Stimulated activated CD8-positive, alpha-beta memory T cell treated with anti-CD3 and anti-CD28 coated beads, Interleukin-2, amount 100 ng/mL, for 1 hour (primary cell): ENCODE measurements at places on chromosomes 11 and 22.

GRCh38 chr11:12986194-12986898 is 22.8 kb upstream of the RASSF10 start:
- no peak for DNase-seq

GRCh38 chr11:64868904-64869570 is 9.4 kb downstream of the EHD1 start:
- no peak for DNase-seq

GRCh38 chr11:73667891-73668290 is 21.5 kb downstream of the PLEKHB1 start:
- no peak for DNase-seq

DNA sequence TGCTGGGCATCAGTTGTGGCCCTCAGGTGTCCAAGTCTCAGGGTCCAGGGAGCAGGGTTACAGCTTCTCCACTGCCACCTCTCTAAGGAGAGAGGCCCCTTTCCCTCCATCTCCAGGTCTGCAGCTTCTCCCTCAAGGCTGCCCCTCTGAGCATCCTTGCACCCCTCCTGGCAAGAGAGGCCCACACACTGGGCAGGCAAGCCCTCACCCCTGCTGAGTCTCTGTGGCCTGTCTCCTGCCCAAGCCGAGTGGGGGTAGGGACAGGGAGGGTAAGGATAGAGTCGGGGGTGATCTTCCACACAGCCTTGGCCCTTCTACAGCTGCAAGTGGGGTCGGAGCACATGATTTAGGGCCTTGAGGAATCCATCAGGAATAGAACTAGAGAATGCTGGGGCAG is 76.6 kb downstream of the ST3GAL4 start:
- no peak for DNase-seq

GRCh38 chr11:22768281-22768680 is 61.3 kb downstream of the SVIP start:
- DNase-seq = no peak

DNA sequence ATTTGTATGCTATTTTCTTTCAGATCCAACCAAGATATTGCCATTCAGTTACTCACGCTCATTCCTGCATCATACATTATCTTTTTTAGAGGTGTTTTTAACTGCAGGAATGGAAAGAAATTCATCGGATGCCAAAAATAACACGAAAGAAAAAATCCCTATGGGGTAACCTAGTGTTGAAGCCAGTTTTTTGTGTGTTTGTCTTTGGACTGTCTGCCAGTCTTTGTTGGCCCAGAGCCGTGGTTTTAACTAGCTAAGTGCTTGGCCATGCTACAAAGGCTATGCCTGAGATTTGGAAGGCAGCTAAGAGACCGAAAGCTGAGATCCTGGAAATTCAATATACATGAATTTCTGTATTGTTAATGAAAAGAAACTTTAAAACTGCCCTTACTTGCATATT is 309.8 kb upstream of the CNTN5 start:
- DNase-seq = no peak

- no peak for DNase-seq
These were observed 54.3 kb downstream of the SCUBE1 start for GRCh38 chr22:43288807-43289420.

DNA sequence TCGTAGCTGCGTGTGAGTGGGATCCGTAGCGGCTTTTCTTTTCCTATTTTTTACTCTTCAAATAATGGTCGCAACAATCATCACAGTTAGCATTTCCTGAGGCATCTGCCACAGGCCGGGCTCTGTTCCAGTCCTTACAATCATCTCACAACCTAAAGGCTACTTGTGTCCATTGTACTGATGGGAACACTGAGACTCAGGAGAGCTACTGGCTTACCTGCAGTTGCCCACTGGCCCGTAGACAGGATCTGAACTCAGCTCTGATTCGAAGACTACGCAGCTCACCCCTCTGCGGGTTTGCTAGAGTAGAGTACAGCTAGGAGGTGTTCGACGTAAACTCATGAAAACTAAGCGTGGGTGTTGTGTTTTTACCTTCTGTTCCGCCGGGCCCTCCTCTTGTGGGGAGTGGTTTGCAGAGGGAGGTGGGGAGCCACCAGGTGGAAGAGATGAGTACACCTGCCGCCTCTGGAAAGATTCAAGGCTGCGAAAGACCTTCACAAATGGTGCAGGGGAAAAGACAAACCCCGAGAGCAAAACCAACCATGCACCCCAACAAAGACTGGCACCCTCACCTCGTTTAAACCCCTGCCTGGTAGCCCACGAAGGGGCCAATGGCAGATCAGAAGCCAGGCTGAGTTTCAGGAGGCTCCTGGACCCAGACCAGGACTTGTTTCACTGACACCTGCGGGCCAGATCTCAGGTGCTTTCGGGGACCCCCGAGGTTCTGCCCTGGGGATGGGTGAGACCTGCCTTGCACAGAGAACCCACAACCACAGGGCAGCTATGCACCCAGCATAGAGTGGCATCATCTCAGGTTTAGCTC is 18.3 kb upstream of the RFPL3 start:
- no peak for DNase-seq

DNA sequence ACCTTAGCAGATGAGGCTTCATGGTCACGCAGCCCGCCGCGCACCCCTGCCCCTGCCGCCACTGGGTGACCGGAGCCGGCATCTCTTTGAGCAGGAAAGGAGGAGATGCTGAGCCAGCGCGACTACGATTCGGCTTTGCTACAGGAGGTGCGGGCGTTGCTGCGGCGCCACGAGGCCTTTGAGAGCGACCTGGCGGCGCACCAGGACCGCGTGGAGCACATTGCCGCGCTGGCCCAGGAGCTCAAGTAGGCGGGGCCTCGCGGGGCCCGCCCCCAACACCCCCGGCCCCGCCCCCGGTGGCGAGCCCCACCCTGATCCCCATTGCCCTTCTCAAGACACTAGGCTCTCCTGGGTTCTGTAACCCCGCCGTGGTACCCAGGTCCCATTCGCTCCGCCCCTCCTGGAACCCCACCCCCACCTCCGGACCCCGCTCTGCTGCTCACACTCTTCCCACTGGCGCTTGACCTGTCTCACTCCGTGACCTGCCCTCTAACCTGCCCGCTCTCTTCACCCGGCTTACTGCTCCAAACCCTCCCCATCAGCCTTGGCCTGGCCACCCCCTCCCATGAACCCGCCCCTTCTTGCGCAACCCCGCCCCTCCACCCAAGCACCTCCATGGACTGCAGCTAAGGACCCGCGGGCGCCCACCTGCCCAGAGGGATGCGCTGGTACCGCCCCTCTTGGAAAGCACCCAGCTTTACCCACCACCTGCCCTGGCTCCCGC is 9.1 kb downstream of the CTSF start:
- no peak for DNase-seq
